ENCODE measurements at places on chromosomes 2 and 18.

GRCh38 chr2:24913911-24914310, 6.1 kb downstream of the ADCY3 start:
- DNase-seq = no peak

DNA sequence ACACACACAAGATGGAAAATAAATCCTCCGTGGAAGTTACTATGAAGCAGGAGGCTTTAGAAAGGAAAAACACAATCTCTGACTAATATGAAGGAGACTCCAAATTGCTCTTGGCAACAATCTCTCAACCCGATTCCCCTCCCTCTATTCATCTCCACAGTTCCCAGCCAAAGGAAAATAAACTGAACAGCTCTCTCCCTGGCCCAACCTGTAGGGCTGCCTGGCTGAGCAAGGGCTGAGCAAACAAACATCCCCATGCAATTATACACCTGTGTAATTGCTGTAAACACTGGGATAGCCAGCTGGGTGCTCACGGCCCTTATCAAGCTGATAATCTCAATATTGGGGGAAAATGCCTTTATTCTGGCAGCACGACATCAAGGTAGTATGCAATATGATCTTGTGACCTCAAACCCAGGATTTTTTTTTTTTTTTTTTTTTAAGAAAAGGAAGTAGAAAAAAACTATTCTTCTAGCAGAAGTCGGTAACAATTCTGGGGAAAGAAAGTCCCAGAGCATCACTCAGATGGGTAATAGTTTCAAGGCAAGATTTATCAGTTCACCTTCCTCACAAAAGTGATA, 203.3 kb upstream of the SMAD2 start:
- no peak for DNase-seq

- no peak for DNase-seq
Measured at GRCh38 chr2:85540133-85540648, 1.2 kb downstream of the MAT2A start.

- no peak for DNase-seq
Measured at GRCh38 chr2:3656762-3657721, 958 bp upstream of the ALLC start.

- no peak for DNase-seq
Measured at GRCh38 chr2:71974846-71975245, 172.8 kb downstream of the CYP26B1 start.
